ENCODE measurements at places on chromosomes 5 and 9.

DNA sequence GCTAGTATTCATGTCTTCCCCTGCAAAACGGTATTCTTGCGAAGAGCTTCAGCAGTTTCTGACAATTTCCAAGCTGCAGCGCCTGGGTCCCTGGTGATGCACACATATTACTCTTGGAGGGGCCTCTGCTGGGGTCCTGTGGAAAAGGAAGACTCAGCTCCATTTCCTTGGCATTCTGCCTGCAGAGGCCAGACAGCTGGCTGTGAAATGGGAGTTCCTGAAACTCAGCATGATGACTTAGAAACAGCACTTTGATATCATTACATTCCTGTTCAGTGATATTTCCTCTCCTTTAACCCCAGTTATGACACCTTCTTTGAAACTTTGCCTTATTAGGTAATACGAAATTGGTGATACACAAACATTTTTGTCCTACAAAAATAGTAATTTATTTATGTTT lies 98.5 kb downstream of the APBA1 start:
- DNase-seq: no peak

- DNase-seq: no peak
Observed at GRCh38 chr5:537098-537497, 12.8 kb upstream of the SLC9A3 start.

DNA sequence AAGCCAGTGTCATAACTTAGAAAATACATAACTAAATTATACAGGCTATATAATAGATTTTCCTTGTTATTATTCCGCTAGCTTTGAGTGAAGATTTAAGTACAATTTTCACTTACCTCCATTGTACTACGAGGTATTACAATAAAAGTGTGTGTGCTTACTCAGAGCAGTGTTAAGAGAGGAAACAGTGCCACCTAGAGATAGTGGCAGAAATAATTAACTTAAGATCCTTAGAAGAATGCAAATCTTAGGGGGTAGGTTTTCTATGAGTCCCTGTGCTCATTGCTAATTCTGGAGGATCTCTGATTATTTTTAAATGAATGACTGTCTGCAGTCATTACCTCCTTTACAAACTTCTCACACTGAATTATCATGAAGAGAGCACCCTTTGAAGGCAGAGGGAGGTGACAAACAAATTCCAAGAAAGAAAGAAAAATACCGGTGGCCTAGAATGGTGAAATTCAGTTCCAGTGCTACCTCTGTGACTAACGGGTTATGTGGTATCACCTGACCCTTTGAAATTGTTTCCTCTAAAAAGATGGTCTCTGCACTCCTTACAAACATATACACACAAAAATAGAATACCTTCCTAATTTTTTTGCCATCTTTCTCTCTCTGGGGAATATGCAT lies 379.8 kb downstream of the TRIM36 start:
- DNase-seq: peak; percentile 4

- DNase-seq: no peak
Observed at GRCh38 chr9:34983209-34983608, 6.3 kb upstream of the DNAJB5 start.

DNA sequence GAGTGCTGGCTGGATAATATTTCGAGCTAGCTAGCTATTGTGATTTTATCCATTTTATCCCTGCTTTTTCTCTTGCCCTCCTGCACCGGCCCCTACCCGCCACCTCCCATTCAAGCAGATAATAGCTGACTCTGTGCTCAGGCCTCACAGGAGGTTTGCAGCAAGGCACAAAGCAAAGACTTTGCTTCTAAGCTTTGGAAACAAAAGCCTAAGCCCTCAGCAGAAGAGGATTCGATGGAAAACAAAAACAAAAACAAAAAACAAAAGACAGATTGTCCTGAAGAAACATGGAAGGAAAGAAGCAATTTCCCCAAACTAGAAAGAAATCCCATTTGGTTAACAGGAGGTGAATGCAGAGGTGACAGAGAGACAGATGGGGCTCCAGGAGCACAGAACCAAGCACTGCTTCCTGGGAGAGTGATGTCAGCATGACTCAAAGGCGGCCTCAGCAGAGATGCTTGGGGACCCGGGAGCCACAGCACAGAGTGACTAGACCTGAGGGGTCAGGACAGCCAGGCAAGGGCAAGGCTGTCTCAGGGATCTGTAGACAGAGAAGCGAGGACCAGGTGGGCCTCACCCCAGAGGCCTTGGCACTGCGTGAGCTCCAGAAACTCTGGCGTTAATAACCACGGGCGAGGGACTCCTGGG lies 28.4 kb downstream of the MTX3 start:
- no peak for DNase-seq

DNA sequence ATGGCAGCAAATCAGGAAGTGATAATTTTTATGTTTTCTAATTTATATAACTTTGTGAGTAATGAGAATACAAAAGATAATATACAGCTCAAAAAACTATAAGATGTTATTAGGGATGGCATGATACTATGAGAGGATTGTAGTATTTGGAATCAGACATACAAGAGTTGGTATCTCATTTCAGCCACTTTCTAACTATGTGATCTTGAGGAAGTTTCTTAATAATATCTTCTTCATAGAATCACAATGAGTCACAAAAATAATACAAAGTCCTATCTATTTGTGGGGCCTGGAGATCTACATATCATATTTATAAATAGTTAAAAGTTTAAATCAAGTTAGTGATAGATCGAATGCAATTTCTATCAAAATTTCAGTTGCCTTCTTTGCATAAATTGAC lies 23.7 kb upstream of the TMED7 start:
- no peak for DNase-seq

DNA sequence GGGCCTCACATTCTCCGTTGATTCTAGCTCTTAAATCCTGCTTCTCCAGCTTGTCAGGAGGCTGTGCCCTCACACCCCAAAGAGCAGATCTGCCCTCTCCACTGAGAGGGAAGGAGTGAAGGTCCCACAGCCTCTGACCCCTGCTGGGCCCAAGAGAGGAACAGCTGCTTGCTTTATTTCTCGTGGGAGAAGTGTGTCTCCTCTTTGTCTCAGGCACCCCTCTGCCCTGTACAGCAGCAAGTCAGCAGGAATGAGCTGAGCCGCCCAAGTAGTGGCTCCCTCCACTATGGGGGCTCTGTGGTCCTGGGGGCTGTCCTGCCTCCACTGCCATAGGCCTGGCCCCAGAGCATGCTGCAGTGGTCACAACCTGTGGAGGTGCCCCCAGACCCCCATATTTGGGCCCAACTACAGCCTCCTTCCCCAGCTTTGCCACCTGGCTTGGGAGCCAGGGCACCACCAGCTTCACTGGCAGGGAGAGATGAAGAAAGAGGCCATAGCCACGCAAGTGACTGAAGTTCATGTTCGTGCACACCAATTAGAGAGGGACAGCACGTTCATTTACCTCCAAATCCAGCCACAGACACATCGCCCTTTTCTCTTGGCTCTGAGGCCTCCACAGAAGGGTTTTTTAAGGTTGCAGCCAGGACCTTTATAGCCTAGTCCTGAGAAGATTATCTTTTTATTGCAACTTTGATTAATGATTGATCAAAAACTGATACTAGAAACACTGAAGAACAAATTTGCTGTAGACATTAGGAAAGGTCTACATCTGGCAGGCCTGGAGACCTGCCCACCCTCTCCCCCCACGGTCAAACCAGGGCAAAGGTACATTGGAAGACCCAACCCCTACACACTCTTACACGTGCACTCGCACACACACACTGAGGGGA lies 27.5 kb downstream of the IRF1 start:
- DNase-seq: no peak

GRCh38 chr5:122415030-122415800 lies 103.2 kb downstream of the SNCAIP start:
- no peak for DNase-seq

- no peak for DNase-seq
Observed at GRCh38 chr5:92795633-92796032, 785.4 kb downstream of the NR2F1-AS1 start.

GRCh38 chr5:3317051-3317795 lies 278.4 kb upstream of the IRX1 start:
- DNase-seq: no peak

GRCh38 chr9:70438341-70438928 lies 24.0 kb upstream of the KLF9 start:
- DNase-seq: no peak

DNA sequence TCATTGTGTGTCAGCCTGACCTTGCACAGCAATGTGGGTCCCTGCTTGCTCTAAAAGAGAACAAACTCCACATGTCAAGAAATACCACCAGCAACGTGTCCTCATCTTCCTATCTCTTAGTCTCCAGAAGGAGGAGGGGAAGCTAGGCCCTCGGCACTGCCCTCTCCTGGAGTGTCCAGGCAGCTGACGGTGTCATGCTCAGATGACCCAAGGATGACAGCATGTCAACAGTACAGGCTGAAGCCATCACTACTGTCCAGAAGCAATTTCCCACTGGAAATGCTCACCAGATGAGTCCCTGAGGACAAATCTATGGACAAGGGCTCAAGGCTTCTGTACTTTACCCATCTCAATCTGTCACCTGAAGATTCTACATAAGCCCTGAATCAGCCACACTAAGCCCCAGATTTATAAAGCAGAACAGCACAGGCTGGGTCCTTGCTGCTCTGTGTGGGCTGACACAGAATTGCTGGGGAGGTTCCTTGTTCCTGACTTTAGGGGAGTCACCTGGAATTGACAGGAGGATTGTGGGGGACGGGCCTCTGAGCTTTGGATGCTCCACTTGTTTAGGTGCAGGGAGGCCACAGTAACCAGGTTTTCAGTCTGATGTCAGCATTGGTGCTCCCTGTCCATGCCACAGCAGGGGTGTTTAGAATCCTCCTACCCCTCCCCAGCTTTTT lies 210.2 kb downstream of the DAB2IP start:
- no peak for DNase-seq

GRCh38 chr9:38025166-38025565 lies 43.9 kb downstream of the SHB start:
- no peak for DNase-seq

- DNase-seq: no peak
Observed at GRCh38 chr5:69261034-69261433, 26.3 kb downstream of the CDK7 start.

- no peak for DNase-seq
Observed at GRCh38 chr5:134206627-134207160, 19.2 kb downstream of the PPP2CA start.

- no peak for DNase-seq
Observed at GRCh38 chr5:154518438-154518867, 40.4 kb upstream of the HAND1 start.

- DNase-seq: no peak
Observed at GRCh38 chr9:115445655-115446054, 327.7 kb upstream of the TNC start.

- no peak for DNase-seq
Observed at GRCh38 chr9:134743853-134744252, 102.2 kb downstream of the COL5A1 start.

DNA sequence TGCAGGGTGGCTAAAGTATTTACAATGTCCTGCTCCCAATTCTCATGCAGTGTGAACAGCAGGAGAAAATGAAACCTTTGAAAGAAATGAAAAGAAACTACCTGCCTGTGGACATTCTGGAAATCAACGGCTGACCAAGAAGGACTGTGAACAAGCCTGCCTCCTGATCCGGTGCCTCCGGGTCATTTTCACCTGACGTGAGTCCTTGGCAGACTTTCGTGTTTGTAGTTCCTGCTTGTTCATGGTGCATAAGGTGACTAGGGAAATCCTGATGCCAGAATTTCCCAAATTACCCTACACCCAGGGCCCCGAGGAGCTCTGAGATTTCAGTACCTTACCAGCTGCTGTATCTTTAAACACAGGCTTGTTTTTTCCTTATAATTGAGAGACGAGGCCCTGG lies 317.5 kb downstream of the TLE1 start:
- no peak for DNase-seq

Data from GM19239 (cell line).